ENCODE measurements at places on chromosomes 7 and 10.
A peak's percentile ranks its signal among the peaks of the same experiment; 100 is the strongest.

- H3K4me1 ChIP-seq: no peaks in the 10 kb centered on the region
- H3K36me3 ChIP-seq: no peaks in the 10 kb centered on the region
- H3K27me3 ChIP-seq: no peaks in the 10 kb centered on the region
- H3K4me3 ChIP-seq: no peak overlapping the region
Observed at GRCh38 chr7:77524731-77525130, 12.4 kb upstream of the PTPN12 start.

- no peaks in the 10 kb centered on the region for H3K36me3 ChIP-seq
- peak; percentile 98 for DNase-seq
- no peaks in the 10 kb centered on the region for H3K27me3 ChIP-seq
- peak overlapping the region; percentile 59 for H3K27ac ChIP-seq
Observed at GRCh38 chr10:21336476-21337170, 188.9 kb downstream of the SKIDA1 start.

DNA sequence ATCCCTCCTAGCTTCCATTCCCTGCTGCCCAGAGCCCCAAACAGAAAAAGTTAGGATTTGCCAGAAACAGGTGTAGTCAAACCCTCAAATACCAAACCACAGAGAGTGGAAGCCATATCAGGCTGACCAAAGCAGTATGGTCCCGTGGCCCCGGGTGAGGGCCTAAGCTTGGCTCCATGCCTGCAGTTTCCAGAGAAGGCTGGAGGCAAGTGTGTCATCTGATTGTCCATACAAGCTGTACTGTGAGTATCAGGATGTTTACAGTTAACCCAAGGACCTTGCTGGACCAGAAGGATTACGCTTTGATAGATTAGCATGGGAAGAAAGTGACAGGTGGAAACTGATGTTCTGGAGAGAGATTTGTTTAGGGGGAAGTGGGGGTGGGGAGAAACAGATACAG is 96.3 kb downstream of the PRKAG2 start:
- H3K27ac ChIP-seq: no peak overlapping the region
- no peaks in the 10 kb centered on the region for H3K4me1 ChIP-seq
- H3K27me3 ChIP-seq: no peaks in the 10 kb centered on the region
- H3K36me3 ChIP-seq: no peaks in the 10 kb centered on the region
- no peak overlapping the region for H3K4me3 ChIP-seq

DNA sequence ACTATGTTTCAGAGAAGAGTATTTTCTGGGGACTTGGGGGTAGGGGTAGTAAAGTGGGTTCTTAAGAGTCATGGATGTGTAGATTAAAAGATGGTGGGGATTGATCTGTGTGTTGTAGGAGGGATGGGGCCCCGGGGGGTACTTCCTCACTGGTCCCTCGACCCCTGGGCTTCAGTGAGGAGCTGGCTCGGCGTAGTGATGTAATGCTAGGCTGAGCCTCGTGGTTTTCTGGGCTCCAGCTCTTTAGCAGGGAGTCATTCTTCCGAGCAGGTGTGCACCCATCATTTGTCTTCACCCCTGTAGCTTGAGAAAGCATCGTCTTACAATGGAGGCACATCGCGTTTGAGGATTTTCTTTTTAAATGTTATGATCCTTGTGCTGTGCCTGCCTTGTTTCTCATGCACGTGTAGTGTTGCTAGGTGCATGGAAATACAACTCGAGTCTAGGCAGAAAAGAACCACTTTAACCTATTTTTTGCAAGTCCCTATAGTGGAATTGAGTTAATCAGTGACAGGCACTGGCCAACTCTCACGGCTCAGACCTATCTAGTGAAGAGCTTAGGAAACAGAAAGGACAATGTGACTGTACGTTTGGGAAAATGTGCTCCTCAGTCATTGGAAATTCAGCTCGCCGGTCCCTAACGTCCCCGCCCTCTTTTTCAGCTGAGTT is 106.1 kb upstream of the BTBD16 start:
- no peak for DNase-seq
- H3K4me1 ChIP-seq: peaks cover 8% of the 10 kb centered on the region
- no peak overlapping the region for H3K27ac ChIP-seq
- H3K36me3 ChIP-seq: no peaks in the 10 kb centered on the region
- no peak overlapping the region for H3K4me3 ChIP-seq

DNA sequence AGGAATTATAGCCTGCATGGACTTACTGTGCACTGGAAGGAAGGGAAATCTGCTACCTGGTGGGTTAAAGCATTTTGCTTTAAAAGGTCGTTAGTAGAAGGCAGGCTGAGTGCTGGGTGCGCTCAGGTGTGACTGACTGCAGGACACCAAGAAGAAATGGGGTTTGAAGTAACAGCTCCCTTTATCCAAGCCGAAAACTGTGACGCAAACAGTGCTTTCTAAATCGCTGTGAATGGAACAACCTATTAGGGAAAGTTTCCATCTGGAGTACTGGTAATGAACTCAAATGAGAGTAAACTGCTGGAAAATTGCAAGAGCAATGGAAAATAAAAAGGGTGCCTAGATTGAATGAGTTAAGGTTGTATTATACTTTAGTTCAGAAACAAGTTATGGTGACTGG is 95.3 kb downstream of the CNNM2 start:
- no peaks in the 10 kb centered on the region for H3K4me1 ChIP-seq
- DNase-seq: no peak

- H3K27me3 ChIP-seq: no peaks in the 10 kb centered on the region
- no peak overlapping the region for H3K27ac ChIP-seq
- no peak overlapping the region for H3K4me3 ChIP-seq
- H3K4me1 ChIP-seq: peaks cover 7% of the 10 kb centered on the region
- H3K36me3 ChIP-seq: no peaks in the 10 kb centered on the region
Observed at GRCh38 chr10:6143181-6143580, 54.3 kb downstream of the RBM17 start.

- no peaks in the 10 kb centered on the region for H3K36me3 ChIP-seq
- no peak overlapping the region for H3K27ac ChIP-seq
- no peaks in the 10 kb centered on the region for H3K27me3 ChIP-seq
Observed at GRCh38 chr10:80266513-80266863, 23.0 kb downstream of the MAT1A start.

- H3K36me3 ChIP-seq: no peaks in the 10 kb centered on the region
- H3K27me3 ChIP-seq: no peaks in the 10 kb centered on the region
- no peak overlapping the region for H3K4me3 ChIP-seq
- no peaks in the 10 kb centered on the region for H3K4me1 ChIP-seq
Observed at GRCh38 chr10:131693766-131694165, 207.0 kb upstream of the PPP2R2D start.

DNA sequence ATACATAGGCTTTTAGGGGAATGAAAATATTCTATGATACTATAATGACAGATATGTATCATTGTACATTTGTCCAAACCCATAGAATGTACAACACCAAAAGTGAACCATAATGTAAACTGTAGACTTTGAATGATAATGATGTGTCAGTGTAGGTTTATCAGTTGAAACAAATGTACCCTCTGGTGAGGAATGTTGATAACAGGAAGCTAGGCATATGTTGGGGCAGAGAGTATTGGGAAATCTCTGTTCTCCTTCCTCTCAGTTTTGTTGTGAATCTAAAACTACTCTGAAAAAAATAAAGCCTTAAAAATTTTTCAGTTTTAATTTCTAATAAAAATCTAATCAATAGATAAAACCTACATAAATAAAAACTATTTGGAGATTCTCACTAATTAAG is 36.9 kb downstream of the C1GALT1 start:
- H3K4me3 ChIP-seq: no peak overlapping the region
- H3K36me3 ChIP-seq: no peaks in the 10 kb centered on the region
- H3K27ac ChIP-seq: no peak overlapping the region

Measured in mesendoderm (in vitro differentiated cells).